ENCODE measurements at places on chromosomes 13 and 19. TPM values are rescaled to one million over a fixed set of nuclear protein-coding genes. Genes with fewer than 3 reads are reported as not detected.

FXYD3 gene
- total RNA-seq = 2,836 TPM

GRCh38 chr19:10885201-10886169 is 14.1 kb downstream of the CARM1 start:
- no peaks in the 10 kb centered on the region for H3K4me1 ChIP-seq
- H3K27ac ChIP-seq = no peak overlapping the region
- no peak for DNase-seq
- H3K27me3 ChIP-seq = no peaks in the 10 kb centered on the region

ZNF766 gene
- total RNA-seq = 10.6 TPM

- peaks cover 6% of the 10 kb centered on the region for H3K36me3 ChIP-seq
- no peak overlapping the region for H3K4me3 ChIP-seq
- peaks cover 7% of the 10 kb centered on the region for H3K4me1 ChIP-seq
- H3K27ac ChIP-seq = no peak overlapping the region
- no peak for DNase-seq
Measured at GRCh38 chr19:53873773-53874605, 6.3 kb downstream of the MYADM start.

CEACAM16 gene
- total RNA-seq = not detected

GRCh38 chr19:19366434-19367396 is 38.8 kb upstream of the GATAD2A start:
- no peaks in the 10 kb centered on the region for H3K27me3 ChIP-seq
- H3K36me3 ChIP-seq = no peaks in the 10 kb centered on the region
- H3K4me1 ChIP-seq = peaks cover 4% of the 10 kb centered on the region
- peak overlapping the region; percentile 59 for H3K27ac ChIP-seq

- DNase-seq = no peak
- H3K4me1 ChIP-seq = no peaks in the 10 kb centered on the region
- H3K27me3 ChIP-seq = no peaks in the 10 kb centered on the region
- H3K27ac ChIP-seq = no peak overlapping the region
Measured at GRCh38 chr19:29851769-29852521, 40.2 kb downstream of the CCNE1 start.

ADAMTSL5 gene
- total RNA-seq = 7.3 TPM

GRCh38 chr13:38530492-38530891 is 156.4 kb upstream of the FREM2 start:
- no peaks in the 10 kb centered on the region for H3K36me3 ChIP-seq
- no peak overlapping the region for H3K27ac ChIP-seq

SAFB gene
- total RNA-seq = 56.1 TPM

DNA sequence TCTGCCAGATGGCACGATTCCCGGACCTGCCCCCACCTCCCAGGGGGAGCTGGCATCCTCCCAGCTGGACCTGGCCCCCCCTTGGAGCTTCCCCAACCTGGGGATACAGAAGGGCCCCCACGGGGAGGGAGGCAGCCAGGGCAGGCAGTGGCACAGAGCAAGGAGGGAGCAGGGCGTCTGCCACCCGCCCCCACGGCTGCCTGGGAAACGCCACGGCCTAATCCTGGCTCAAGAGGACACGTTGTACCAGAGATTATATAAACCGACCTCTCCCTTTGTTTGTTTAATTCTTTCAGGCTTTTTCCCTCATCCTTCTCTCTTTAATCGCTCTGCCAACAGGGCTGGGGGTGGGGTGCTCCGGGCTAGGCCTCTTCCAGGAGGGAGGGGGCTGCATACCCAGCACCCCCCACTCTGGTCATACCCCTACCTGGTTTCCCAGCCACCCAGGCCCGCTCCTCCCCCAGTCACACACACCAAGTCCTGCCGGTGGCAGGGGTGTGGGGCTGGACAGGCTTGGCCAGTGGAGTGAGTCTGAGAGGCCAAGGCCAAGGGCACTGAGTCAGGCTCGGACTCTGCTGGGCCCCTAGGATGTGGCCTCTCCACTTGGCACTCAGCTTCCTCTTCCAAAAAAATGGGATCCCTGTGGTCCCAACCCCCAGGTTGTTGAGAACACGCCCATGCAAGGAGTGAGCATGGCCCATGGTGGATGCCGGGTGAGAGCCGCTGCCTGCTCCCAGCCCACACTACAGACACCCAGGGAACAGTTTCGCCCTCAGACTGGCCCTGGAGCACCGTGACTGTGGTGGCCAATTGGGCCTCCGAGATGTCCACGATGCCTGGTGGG is 29.5 kb upstream of the NFIC start:
- peak; percentile 82 for DNase-seq
- H3K4me3 ChIP-seq = no peak overlapping the region
- no peaks in the 10 kb centered on the region for H3K27me3 ChIP-seq
- H3K36me3 ChIP-seq = no peaks in the 10 kb centered on the region

GRCh38 chr13:86425170-86425815 is 626.1 kb upstream of the SLITRK6 start:
- no peaks in the 10 kb centered on the region for H3K4me1 ChIP-seq
- H3K27ac ChIP-seq = no peak overlapping the region
- DNase-seq = no peak
- no peaks in the 10 kb centered on the region for H3K36me3 ChIP-seq

CDX2 gene
- total RNA-seq = 391 TPM

DNA sequence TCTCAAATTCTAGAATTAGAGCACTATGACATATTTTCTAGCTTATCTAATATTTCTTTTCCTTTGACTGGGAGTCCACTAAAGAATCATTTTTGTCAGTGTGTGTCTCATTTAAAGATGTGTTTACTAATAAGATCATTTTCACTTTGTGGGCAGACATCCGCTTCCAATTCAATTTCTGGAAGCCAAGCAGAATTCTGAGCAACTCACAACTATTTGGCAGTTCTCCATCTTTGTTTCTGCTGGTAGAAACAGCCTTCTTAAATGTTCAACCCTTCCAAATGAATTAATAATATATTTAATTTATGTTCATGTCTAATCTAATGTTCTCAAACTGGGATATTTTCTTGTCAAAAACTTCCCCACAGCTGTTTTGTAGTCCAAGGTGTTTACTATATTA is 411.8 kb downstream of the KCTD12 start:
- H3K4me1 ChIP-seq = no peaks in the 10 kb centered on the region
- no peak for DNase-seq
- H3K36me3 ChIP-seq = no peaks in the 10 kb centered on the region
- no peak overlapping the region for H3K4me3 ChIP-seq

INAFM1 gene
- total RNA-seq = 19.6 TPM

HIPK4 gene
- not detected for total RNA-seq

MEIOSIN gene
- total RNA-seq = not detected

DNA sequence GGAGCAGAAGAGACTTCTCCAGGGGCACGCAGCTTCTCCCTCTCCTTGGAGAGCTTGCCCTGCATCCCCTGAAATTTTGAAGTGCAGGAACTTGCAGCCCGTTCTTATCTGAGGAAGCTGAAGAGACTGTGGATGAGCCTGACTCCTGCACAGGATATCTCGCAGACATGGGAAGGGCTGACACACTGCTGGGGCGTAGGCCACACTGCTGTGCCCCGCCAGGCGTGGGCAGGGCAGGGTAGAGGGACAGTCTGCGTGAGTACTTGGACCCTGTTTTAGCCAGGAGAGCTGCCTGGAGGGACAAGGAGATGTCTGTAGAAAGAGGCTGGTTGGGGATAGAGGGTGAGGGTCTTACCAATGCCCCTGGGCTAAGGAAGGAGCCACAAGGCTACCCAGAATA is 353.7 kb upstream of the NBEA start:
- no peaks in the 10 kb centered on the region for H3K4me1 ChIP-seq
- no peaks in the 10 kb centered on the region for H3K36me3 ChIP-seq
- H3K27me3 ChIP-seq = no peaks in the 10 kb centered on the region
- no peak for DNase-seq
